Activated effector memory CD4-positive, alpha-beta T cell treated with anti-CD3 and anti-CD28 coated beads, Interleukin-2, amount 50 U/mL, for 16 hours (primary cell): ENCODE measurements at places on chromosomes 2 and 18.

DNA sequence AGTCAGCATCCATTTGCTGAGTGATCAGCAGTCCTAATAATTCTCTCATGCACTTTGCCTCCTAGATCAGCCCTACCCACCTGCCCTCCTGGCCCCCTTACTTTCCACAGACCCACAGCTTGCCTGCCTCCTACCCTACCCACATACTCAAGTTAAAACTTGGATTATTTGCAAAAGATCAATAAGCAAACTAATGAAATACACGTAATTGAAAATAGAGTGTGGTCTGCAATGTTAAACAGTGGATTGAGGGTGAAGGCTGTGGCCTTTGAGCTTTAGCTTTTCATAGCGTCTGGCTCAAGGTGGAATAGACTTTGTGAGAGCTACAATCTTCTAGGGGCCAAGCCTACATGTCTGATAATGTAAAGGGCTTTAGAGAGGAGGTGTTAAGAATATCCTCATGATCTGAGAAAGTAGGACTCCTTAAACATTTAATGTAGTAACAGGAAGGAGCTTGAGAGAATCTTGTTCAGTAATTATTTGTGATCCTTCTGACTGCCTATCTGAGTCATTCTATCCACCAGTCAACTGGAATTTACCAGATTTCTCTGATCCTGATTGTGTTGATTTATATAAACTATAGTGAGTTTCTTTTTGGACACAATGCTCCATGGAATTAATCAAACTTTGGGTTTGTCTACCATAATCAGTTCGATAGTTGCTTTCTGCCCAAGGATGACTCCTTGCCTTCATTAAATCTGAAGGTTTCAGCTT is 310.0 kb downstream of the HRH4 start:
- DNase-seq: no peak

DNA sequence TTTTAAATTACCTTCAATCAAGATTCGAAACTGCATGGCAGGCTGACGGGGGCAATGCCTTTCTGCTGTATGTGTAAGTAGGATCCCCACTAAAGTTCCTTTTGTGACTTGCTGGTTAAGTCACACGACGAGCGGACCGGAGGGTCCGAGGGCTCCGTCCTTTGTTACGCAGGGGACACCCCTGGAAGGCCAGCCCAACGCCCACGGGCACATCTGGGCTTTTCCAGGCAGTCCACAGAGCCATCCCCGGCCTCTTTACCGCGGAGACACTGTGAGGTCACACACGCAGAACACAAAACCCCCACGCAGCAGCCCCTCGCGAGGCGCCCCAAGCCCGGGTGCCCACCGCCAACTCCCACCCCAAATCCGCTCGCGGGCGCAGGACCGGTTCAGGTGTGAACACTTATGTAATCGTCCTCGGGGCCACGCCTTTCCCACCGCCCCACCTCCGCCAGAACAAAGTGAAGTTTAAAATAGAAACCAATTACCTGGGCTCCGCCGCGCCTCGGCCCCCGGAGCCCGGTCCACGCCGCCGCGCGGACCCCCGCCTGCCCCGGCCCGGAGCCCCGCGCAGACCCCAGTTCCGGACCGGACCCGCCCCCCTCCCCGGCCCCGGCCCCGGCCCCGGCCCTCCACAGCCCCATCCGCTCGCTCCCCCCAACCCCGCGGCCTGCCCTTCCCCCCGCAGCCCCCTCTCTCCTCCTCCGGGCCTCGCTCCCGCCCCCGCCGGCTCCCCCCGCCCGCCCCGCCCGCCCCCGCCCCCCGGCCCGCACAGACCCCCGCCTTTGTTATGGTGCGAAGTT is 4.2 kb downstream of the ZNF516 start:
- peak; percentile 79 for DNase-seq

DNA sequence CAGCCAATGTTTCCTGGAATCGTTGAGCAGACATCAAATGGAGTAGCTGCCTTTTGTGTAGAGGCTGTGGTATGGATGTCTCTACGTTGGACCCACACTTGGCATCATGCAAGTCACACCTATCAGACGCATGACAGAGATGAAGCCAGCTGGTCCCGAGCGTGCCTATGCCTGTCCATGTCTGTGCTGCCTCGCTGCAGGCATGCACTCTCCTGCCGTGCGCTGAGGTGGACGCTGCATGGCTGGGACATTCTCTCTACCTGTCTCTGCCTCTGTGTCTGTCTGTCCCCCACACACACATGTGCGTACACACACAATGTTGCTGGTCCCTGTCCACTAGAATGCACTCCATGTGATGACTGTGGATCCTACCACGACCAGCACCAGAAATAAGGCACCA is 514.2 kb upstream of the MYT1L start:
- peak; percentile 33 for DNase-seq

GRCh38 chr18:64419156-64419555 is 270.3 kb upstream of the LINC00305 start:
- no peak for DNase-seq

DNA sequence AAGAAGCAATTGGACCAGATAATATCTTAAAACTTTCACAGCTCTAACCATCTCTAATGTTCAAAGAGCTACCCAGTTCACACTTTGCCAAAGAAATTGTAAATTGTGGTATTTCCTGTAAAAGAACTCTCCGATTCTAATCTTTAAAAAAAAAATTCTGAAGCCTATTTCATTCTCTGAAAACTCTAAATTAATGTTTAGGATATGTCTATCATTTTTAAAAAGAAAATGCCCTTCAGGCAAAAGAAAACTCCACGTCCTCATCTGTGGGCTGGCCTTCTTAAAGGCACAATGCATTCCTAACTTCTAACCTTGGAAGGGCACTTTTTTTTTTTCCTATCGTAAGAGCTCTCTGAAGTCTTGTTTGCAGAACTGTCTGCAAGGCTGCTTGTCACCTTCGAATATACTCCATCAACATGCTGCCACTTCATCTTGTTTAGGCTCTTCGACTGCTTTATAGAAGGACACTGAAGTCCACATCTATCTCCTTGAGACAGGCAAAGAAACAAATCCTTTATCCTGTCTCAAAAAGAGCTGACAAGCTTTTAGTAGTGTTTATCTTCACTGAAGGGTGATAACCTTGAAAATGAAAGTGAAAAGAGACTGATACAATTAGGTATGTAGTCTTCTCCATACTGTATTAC is 124.3 kb upstream of the SLC39A10 start:
- no peak for DNase-seq
